Stimulated activated CD8-positive, alpha-beta memory T cell treated with anti-CD3 and anti-CD28 coated beads, Interleukin-7, amount 100 ng/mL, for 1 hour (primary cell): ENCODE measurements at places on chromosomes 12 and 14.

- DNase-seq, result no peak
Observed at GRCh38 chr12:106945261-106945851, 10.4 kb upstream of the TMEM263 start.

DNA sequence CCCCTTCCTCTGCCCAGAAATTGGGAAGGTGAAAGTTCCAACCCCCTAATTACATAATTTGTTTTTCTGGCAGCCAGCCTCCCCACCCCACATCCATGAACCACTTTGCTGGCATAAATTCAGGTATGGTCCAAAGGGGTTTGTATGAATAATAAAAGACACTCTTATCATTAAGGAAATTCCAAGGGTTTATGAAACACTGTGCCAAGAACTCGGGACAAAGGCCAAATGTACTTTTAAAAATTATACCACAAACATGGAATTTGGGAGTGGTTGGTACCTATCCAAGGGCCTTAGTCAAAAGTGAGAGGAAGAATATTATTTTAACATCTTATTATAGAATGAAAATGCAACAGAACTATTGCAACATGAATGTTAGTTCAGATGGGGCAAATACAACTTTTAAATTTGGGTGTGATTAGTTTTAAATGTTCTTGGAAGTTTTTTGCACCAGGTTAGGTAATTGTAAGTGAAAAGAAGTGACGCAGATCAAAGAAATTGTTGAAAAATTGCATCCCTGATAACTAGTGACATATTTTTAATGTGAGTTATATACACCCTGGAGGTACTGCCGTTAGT, 217.8 kb downstream of the TMEM117 start:
- DNase-seq, result no peak

GRCh38 chr12:71892059-71892458, 46.6 kb upstream of the TPH2 start:
- no peak for DNase-seq

GRCh38 chr14:67951529-67952135, 132.1 kb downstream of the RAD51B start:
- DNase-seq, result no peak

DNA sequence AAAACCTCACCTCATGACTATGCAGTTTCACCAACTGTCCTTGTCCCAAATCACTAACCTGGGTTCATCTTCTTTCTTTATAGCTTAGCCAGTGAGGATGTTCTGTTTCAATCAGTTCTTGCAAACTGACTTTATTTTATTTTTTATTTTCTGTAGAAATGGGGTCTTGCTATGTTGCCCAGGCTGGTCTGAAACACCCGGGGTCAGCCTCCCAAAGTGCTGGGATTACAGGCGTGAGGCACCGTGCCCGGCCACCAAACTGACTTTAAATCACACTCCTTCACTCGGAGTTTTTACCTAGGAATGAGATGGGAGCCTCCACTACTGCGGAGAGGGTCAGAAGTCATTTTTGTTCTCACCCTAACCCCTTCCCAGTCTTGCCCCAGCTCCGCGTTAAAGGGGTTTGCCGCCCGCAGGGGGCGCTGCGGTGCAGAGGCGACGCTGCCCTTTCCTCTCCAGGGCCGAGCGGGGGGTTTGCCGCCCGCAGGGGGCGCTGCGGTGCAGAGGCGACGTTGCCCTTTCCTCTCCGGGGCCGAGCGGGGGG, 7.0 kb upstream of the B4GALNT3 start:
- DNase-seq, result no peak

- no peak for DNase-seq
Observed at GRCh38 chr14:30108975-30109700, 181.5 kb upstream of the PRKD1 start.

DNA sequence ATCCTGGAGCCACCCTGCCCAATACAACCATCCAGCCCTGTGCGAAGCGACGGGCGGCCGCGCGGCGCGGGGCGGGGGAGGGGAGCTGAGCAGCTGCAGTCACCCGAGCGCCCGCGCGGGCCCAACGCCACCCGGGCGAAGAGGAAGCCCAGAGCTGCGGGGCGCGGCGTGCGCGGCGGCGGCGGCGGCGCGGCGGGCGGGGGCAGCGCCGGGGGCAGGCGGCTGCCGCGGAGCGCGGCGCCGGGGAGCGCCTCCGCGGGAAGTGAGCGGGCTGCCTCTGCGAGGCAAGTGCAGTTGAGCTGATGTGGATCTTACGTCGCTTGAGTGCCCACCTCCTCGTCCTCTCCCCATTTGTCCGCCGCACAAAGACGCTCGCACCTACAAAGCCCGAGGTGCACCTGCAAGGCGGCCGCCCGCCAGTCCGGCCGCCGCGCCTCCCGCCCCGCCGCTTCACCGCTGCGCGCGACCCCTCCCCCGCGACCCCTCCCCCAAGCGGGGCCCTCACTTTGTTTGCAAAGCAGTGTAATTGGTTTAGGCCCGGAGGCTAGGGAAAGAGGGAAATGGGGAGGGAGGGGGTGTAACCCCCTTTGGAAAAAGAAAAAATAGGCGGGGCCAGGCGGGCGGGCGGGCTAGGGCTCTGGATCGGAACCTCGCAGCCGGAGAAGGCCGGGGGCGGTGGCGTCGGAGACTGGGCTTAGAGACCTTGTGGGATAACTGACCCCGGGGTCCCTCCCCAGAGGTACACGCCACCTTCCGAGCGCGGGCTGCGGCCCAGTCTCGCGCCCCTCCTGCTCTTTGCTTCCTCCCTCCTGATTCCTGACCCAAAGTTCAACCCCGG, at the start of the genes FOXA1 and TTC6:
Gene FOXA1, minus strand, starts transcription at position 279 of the 838 bp plus-strand sequence. Its CDS starts 277 bp downstream, at position 2.
Gene TTC6, plus strand, starts transcription at position 659 of the 838 bp plus-strand sequence. CDS start 26,436 bp downstream, outside the sequence.
- no peak for DNase-seq

DNA sequence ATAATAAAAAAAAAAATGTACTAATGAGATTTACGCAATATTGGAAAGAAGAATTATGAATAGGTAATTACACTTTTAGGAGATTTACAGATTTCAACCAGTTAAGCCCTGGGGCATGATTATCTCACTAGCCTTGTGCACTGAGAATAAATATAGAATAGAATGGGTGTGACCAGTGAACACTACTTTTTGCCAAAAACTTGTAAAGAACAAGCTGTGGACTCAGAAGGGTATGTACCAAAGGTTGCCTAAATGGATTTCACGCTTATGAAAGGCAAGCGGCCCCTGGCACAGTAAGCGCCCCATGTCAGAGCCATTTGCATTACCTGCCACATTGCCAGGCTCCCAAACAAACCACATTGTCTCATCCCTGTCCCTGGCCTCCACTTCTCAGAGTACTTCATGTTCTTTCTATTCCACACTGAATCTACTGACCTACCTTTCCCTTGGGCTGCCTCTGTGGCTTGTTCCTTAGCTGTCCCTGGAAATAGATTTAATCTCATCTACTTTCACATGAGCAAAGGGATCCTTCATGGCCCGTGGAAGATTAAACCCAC, 170.6 kb upstream of the DIO2 start:
- no peak for DNase-seq

GRCh38 chr12:68065687-68066086, 76.4 kb downstream of the IFNG-AS1 start:
- no peak for DNase-seq

- no peak for DNase-seq
Observed at GRCh38 chr14:76955575-76956315, 72.8 kb downstream of the IRF2BPL start.

DNA sequence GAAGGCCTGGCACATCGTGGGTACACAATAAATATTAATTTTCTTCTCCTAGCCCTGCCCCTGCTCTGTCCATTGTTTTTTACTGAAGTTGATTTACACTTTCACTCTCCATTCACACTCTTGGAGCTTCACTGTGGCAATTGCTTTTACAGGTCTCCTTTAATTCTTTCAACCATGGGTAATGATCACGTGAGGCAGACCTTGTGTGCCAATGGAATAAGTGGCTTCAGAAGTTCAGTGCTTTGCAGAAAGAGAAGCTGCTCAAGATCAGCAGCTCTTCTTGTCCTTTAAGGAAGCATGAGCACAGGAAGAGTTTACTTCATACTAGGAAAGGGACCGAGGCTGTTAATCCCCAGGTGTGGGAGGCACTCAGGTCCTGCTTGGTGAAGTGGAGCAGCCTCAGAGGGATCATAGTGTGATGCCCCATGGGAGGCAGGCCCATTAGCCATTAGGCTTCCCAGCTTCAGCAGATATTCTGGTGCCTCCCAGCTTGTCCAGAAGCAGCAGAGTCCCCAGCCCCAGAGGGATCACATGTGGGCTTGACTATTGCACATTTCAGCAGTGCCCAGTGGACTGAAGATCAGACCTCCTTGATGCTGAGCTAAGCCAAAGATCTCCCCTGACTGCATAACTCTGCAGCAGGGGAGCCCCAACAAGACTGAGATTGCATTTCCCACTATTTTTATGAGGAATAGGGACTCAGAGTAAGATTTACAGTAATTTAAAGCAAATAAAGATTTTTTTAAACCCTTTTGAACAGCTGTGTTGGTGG, 5.0 kb upstream of the SLC35F4 start:
- DNase-seq, result no peak

DNA sequence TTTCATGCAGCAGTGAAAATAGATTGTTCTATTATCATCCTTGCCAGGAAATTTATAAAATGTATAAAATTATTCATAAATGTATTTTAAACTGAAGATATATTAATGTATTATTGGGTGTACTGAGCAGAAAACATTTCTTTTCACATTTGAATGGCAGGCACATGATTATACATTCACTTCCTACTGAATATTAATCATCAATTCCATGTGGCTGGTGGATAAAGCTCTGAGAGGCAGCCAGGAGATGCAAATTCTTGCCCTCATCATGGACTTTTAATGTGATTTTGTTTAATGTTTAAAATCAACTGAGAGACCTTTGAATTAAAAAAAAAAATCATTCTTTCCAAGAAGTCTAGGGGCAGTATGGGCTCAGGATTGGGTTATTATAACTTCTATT, 40.8 kb downstream of the ANO6 start:
- no peak for DNase-seq

- DNase-seq, result no peak
Observed at GRCh38 chr12:52389313-52390207, 4.1 kb upstream of the KRT84 start.

- DNase-seq, result no peak
Observed at GRCh38 chr14:49051328-49052060, 534.7 kb downstream of the RPS29 start.

DNA sequence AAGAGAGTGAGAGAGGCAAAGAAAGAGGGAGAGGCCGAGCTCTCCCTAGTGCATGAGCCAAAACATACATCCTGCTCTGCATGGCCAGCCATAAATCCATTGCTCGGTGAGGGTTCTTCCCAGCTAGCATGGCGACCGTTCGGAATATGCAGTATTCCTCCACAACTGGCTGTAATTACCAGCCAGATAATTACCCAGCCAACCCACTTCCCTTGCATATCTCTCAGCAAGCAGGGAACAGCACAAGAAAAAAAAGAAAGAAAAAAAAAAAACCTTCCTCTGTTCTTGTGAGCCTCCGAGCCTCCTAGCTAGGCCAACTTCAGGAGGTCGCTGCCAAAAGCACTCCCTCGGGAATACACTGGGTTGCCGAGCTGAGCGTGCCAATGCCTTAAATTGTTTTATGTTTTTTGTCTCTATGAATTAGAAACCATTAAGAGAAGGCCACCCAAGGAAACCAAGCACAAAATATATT, 567.9 kb downstream of the MED13L start:
- no peak for DNase-seq

GRCh38 chr14:75487155-75487671, 35.1 kb upstream of the BATF start:
- no peak for DNase-seq

GRCh38 chr14:90785876-90786450, 30.3 kb downstream of the TTC7B start:
- DNase-seq, result no peak

- no peak for DNase-seq
Observed at GRCh38 chr12:26798640-26799039, 34.4 kb downstream of the ITPR2 start.

DNA sequence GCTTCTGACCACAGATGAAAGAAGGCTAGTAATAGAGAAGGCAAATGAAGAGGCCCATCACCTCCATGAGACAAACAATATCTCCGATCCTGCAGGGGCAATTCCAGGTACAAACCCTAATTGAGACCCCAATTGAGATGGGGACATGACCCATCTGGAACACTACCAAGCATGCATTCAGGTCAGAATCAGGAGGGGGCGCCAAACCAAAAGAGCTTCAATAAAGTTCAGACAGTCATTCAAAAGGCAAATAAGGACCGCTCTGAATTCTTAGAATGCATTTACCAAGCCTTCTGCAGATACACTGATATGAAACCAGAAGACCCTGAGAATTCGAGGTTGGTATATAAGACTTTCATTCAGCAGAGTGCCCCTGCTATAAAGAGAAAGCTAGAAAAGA, 10.2 kb upstream of the EDDM3B start:
- no peak for DNase-seq

DNA sequence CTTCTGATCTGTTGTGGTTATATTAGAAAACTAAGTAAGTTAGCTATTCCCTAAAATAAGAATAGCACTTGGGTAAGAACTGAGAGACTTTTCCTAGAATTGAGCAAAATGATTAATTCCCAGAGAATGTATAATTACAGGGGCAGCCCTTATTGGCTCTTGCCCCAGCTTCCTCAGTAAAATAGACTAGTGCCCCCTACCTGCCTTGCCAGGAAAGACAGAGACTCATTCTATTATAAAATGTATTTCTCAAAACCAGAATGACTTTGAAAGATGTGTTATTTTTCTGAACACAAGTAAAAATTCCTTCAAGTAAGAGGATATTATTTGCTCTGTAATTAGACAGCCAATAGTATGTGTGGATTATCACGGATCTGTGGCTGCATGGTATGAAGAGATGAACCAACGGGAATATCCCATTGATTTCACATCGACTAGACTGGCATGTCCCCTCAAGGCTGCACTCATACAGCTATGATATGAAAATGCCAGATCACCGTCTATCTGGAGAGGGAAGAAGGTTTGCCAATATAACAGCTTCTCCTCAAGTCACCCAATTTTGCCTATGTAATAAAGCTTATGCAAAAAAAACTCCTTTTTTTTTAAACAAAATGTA, 7.4 kb upstream of the GLRX5 start:
- no peak for DNase-seq

DNA sequence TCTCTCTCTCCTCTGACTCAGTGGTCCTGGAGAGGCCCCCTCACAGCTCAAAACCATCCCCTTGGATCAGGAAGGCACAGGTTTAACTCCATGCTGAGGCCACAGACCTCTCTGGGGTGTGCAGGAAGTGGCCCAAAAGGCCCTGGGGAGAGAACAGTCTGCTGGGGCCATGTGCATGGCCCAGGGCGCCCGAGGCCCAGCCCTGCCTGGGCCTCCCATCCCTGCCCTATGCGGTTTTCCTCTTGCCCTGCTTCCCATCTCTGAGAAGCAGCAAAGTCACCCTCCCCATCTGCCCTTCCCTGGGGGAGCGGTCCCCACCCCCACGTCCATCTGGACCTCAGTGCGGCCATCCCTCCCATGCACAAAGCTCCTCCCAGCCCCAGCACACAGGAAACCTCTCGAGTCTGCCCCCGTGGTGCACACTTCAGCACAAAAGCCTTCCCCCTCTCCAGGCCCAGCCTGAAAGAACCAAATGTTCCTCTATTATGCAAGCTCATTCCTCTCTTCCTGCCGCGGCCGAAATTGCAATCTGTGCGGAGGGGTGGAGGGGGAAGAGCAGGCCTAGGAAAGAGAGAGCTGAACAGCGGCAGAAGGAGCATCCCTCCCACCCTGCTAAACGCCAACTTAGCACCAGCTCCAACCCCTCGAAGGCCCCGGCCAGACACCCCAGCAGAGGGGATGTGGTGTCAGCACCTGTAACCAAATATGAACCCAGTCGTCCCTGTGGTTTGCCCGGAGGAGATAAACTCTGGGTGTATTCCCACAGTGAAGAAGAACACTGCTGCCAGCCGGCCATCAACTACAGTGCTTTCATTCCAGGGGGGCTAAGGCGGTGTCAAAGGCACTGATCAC, 108.5 kb downstream of the SCARB1 start:
- DNase-seq, result no peak
